NCI-H524 (cell line): ENCODE measurements at places on chromosomes 6 and 20.

- DNase-seq, result no peak
Measured at GRCh38 chr20:59780494-59781185, 152.8 kb downstream of the SYCP2 start.

- DNase-seq, result no peak
Measured at GRCh38 chr6:33424855-33425667, 5.2 kb downstream of the SYNGAP1 start.

DNA sequence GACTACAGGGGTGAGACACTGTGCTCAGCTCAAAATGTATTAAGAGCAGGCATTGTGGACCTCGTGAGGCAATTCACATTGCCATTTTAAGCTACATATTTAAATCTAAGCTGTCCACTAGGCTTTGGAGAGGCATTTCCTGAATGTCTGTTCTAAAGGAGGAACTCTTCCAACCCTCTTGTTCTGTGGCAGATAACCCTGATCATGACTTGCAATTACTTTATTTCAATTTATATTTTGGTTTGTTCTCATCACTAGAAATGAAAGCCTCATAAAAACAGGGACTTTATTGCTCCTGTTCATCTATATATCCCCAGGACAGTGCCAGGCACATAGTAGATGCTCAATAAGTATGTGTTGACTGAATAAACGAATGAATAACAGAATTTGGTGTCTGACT is 84.0 kb upstream of the SALL4 start:
- no peak for DNase-seq

DNA sequence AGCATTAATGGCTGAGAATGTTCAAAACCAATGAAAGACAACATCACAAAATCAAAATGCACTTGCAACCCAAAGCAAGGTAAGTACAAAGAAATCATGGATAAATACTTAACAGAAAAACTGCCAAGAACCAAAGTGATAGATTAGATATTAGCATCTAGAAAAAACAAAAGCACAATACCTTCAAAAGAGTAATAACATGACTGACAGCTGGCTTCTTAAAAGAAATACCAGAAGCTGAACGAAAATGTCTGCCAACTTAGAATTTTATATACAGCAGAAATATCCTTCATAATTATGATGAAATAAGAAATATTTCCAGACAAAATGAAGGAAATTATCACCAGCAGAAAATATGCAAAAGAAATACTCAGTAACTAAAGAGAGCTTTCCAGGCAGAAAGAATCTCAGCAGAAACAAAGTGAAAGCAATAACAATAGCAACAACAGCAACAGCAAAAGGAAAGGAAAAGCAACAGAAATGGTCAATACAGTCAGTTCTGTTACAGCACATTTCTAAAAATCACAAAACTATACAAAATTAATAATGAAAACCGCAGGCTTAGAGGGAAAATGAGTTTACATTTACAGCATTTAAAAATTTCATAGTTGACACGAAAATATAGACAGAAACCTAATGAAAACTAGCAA is 121.5 kb upstream of the MAN1A1 start:
- no peak for DNase-seq

- DNase-seq, result no peak
Measured at GRCh38 chr6:10205120-10205519, 209.8 kb downstream of the TFAP2A start.

DNA sequence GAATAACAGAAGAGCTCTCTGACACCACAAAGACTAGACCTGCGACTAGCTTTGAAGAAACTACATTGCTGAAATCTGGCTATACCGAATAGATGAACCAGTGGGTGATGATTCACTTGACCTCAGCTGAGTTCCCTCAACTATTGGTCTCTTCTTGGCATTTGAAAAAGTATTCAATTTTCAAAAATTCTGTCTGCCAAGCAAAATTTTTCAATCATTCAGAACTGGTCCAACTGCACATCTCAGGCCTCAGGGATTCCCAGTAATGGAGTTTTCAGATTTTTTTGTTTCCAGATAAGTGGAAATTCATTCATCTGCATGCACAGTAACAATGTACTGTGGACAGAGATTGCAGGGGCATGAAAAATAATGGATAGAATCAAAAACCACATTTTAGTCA is 121.4 kb upstream of the NAA20 start:
- no peak for DNase-seq

- no peak for DNase-seq
Measured at GRCh38 chr20:17646209-17646960, 35.7 kb downstream of the RRBP1 start.

DNA sequence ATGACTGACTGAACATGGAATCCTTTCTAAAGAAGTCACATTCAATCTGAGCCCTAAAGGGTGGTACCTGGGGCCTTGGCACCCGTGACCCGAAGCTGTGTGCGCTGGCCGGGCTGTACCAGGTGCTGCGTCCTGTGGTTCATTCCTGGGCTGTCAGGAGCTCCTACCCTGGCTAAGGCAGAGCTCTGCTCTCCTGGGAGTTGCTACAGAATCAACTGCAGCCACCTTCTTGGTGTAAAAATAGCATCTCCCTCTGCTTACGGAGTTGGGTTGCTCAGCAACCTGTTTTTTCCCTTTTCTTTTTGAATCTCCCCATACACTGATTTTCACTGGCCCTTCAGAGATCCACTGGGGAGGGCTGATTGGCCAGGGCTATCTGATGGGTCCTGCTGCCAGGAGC is 236.6 kb upstream of the PDE10A start:
- no peak for DNase-seq

- DNase-seq, result peak; percentile 43
Measured at GRCh38 chr20:37598575-37599342, 71.1 kb upstream of the BLCAP start.

- peak; percentile 47 for DNase-seq
Measured at GRCh38 chr20:58231683-58232082, 3.2 kb upstream of the ANKRD60 start.
